ENCODE measurements at places on chromosomes 1 and 21.

DNA sequence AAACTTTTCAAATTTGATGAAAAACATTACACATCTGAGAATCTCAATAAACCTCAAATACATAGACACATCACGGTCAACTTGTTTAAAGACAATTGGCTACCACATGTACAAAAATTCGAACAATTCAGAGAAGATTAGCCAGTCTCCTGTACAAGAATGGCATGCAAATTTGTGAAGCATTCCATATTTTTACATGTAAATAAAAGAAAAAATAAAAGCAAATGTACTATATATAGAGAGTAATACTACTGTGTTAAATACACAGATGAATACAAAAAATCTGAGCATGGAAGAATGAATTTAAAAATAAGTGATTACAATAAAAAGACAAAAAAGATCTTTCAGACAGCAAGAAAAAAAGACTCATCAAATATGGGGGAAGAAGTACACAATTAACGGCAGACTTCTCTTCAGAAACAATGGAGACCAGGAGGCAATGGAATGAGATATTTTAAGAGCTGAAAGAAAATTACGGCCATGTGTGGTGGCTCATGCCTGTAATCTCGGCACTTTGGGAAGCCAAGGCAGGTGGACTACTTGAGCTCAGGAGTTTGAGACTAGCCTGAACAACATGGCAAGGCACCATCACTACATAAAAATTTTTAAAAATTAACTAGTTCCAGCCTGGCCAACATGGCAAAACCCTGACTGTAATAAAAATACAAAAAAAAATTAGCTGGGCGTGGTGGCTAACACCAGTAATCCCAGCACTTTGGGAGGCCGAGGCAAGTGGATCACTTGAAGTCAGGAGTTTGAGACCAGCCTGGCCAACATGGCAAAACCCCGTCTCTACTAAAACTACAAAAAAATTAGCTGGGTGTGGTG, 23.2 kb downstream of the HAX1 start:
- DNase-seq = no peak

DNA sequence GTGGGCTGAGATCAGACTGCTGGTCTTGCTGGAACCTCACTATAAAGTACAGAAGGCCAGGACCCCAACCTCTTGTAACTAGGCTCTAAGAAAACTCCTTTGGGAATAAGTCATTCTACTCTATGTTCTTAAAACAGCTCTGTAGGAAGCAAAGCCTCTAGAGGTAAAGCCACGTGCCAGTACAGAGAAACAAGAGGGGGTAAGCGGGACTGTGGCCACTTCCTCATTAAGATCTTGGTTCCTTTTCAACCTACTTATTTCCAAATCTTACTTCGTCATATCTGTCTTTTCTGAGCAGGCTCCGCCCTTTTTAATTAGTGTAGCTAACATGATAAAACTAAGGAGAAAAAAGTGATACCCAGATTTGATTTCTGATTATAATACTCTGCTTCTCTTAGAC, 3.8 kb downstream of the NCSTN start:
- DNase-seq = no peak

GRCh38 chr1:226640321-226641136, 92.0 kb downstream of the STUM start:
- no peak for DNase-seq

DNA sequence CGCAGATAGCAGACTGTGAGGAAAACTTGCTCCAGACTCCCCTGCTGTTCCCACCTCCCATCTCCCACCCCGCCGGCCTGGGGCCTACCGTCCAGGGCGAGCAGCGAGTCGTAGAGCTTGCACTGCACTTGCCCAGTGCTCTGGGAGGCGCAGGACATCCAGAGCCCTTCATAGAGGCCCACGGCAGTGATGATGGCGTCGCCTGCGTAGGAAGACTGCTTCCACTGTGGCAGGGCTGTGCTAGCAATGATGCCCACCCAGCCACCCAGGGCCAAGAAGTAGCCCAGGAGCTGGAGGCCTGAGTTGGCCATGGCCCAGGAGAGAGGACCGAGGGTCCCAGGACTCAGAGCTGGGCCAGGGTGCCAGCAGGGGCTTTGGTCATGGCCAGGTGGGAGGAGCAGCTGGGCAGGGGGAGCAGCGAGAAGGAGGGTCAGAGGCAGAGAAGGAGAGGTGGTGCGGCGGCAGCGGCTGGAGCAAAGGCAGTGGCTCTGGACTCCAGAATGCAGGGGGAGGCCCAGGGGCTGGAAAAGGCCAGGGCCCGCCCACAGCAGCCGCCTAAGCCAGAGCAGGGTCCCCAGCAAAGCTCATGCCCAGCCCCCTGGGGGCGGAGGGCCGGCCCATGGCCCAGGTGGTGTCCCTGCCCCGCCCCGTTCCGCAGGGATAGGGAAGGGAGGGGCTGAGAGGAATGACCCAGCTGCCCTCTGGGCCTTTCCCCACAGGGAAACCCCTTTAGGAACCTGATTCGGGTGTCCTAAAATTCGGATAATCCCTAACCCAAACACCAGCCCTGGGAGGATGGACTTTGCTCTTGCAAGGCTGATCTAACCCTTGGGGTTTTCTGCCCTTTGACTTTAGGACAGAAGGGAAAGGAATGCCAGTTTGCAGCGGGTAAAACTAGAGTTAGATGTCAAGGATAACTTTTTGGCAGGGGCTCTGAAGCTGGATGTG, at the start of gene CLDN19:
Gene CLDN19 (minus strand): TSS at position 484 of the 948 bp plus-strand sequence. CDS start 173 bp downstream, at position 311.
- no peak for DNase-seq

DNA sequence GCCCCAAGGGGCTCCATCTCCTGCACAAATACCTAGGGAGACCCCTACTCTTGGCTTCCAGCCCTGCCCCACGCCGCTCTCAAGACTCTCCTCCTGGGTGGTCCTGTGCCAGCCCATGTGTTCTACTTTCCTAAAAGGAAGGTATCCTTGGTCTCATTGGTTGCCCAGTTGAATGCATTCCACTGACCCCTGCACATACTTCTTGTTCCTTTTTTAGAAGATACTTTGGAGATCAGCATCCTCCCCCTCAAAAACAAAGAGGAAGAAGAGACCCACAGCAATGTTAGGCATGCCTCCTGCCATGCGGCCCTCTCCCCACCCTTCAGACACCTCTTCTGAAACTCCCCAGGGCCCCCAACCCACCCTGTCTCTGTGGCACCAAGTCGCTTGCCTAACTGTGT, 4.1 kb downstream of the SLAMF9 start:
- no peak for DNase-seq

DNA sequence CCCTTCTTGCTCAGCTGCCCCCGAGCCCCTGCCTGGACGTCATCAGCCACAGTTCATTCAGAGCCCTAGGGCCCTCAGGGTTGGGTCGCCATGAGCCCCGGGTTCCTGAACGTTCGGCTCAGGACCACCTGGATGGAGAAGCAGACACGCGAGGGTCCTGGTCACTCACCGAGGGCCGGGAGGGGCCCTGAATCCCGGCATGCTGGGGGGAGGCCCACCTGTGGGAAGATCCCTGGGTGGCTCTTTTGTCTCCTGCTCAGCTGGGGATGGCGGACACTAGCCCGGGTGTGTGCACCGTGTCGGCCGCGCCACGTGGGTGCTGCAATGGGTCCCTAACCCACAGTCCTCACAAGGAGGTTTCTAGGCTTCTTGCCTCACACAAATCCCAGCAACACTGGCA, 78.1 kb upstream of the TTC34 start:
- no peak for DNase-seq

DNA sequence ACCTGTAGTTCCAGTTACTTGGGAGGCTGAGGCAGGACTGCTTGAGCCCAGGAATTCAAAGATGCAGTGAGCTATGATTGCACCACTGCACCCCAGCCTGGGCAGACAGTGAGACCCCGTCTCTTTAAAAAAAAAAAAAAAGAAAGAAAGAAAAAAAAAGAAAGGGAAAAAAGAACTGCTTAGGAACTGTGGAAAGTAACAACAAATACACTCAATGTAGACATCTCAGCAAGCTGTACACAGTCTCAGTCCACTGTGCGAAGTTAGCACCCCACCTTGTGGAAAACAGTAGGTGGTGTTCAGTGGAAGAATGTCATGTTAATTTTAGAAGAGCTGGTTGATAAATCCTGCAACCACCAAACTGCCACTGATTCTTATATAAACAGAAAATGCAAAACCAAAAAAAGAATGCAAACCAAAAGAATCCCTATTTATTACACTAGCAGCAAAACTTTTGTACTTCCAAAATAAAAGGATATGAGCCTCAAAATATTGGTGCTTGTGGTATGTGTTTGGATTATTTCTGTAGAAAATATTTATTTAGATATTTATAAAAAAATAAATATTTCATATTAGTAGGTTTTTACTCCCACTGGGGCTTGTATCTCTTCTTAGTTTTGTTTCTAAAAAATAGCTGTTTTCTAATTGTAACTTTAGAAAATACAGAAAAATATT, 31.1 kb downstream of the ALG14 start:
- DNase-seq = peak; percentile 77

GRCh38 chr1:66364578-66365391, 169.2 kb upstream of the SGIP1 start:
- peak; percentile 17 for DNase-seq

- no peak for DNase-seq
Observed at GRCh38 chr1:208778417-208778816, 534.2 kb upstream of the PLXNA2 start.

DNA sequence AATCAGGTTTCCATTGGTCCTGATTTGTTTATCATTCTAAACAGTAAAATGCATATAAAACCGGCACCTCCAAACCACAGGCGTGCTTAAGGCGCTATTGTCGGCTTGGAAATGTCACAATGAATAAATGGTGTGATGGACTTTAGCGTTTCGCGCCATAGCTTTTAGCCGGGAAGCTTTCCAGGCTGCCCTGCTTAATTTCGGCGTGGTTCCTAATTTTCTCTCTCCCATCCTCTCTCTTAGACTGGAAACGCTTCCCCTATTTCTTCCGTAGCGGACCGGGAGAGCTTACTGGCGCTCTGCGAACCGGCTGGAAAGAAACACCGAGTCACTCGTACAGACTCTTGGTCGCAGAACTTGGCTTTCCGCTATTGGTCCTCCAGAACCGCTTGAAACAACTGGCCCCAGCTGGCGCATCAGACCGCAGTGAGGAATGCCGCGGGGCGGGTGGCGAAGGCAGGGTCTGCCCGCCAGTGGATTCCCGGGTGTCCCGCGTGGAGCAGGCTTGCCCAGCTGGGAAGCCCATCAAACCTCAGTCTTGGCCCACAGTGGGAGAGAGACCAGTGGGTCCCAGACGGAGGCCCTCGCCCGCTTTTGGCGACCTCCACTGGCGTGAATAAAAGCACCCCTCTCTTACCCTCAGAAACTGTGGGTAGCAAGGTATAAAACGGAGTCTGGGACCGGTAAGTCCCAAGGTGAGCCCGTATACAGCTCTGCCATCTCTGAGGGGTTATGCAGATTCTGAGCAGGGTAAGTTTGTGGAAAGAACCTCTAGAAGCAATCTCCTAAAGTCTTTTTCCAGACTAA, 4.0 kb upstream of the LHX8 start:
- no peak for DNase-seq

DNA sequence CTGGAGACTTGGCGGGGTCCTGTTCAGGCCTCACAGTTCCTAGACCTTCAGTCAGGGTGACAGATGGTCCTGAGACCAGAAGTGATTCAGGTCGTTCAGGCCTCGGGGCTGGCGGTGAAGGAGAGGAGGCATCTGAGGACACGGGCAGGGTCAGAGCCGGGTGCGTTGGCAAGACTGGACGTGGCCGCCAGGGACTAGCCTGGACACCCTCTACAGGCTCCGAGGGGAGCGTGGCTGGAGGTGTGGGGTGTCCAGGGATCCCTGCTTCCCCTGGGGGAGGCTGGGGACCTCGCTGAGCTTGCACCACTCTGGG, 64.0 kb upstream of the TARDBP start:
- no peak for DNase-seq

- DNase-seq = no peak
Observed at GRCh38 chr1:68918563-68918962, 421.7 kb upstream of the DEPDC1 start.

DNA sequence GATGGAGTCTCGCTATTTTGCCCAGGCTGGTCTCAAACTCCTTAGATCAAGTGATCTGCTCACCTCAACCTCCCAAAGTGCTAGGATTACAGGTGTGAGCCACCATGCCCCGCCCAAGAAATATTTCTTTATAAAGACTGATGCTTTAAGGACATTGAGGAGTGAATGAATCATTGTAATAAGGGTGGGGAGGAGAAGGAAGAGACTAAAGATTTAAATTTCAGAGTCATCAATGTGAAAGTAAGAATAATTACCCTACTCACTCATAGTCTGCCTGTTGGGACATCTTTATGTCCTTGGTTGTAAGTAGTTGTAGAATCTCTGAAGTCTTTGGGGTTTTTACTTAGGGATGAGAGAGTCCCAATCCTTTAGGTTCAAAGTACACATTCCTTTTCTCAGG, 7.3 kb downstream of the KDM1A start:
- peak; percentile 42 for DNase-seq

DNA sequence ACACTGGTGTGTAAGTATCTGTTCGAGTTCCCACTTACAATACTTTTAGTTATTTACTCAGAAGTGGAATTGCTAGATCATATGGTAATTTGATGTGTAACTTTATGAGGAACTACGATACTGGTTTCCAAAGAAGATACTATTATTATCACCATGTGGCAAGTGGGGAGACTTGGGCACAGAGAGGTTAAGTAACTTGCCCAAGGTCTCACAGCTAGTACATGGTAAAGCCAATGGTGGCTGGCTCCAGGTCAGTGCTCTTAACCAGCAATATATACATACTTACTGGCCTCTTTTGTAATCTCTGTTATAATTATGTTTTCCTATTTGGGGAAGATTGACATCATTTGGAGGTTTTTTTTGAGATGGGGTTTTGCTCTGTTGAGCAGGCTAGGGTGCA, 138.9 kb upstream of the HNRNPU start:
- no peak for DNase-seq

DNA sequence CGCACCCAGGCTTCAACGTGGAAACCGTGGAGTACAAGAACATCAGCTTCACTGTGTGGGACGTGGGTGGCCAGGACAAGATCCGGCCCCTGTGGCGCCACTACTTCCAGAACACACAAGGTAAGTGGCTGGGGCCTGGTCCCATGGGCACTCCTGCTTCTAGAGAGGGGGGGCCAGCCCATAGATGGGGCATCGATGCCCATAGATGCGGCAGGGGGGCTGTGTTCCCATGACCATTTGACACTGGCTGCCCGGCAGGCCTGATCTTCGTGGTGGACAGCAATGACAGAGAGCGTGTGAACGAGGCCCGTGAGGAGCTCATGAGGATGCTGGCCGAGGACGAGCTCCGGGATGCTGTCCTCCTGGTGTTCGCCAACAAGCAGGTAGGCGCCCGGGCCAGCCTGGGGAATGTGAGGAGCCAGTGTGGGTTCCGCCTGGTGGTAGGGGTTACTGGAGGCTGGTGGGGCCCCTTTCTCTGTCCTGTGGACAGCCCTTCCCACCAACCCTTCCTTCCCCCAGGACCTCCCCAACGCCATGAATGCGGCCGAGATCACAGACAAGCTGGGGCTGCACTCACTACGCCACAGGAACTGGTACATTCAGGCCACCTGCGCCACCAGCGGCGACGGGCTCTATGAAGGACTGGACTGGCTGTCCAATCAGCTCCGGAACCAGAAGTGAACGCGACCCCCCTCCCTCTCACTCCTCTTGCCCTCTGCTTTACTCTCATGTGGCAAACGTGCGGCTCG, 5.6 kb downstream of the C1orf35 start:
- no peak for DNase-seq

Data from RWPE1 (cell line).